Adipocyte (in vitro differentiated cells): ENCODE measurements at places on chromosomes 3 and 15.

DNA sequence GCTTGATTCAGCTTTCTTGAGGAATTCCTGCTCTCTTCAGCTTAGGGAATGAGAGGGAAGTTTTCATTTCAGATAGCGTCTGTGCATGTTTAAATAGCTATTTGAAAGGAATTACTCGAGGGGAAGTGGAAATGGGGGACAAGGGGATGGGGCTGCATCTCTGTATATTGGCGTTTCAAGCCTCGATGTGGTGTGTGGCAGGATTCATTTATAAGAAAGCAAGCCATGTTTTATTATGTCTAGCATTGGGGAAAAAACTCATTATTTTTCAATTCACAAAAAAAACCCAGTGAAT lies 1.0 kb downstream of the ATP2C1 start:
- DNase-seq: peak; percentile 58

- DNase-seq: no peak
Observed at GRCh38 chr3:183439515-183439914, 11.1 kb upstream of the MCF2L2 start.

GRCh38 chr15:59260090-59260489 lies 53.4 kb downstream of the LDHAL6B start:
- no peak for DNase-seq

GRCh38 chr15:55846116-55846707 lies 103.3 kb upstream of the PRTG start:
- peak; percentile 92 for DNase-seq

GRCh38 chr3:133828576-133829309 lies 23.1 kb downstream of the SRPRB start:
- DNase-seq: no peak

DNA sequence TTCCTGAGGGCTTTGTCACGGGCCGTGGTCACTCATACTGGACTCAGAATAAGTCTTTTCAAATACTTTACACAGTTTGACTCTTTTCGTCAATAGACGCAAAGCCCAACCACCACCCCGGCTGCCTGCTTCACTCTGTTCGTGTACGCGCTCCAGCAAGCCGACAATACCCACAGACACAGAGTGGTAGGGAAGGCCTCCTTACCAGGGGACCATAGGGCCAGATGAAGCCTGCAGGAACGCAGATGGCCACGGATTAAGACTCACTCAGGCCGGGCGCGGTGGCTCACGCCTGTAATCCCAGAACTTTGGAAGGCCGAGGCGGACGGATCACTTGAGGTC lies 29.7 kb downstream of the EFCAB12 start:
- peak; percentile 65 for DNase-seq

DNA sequence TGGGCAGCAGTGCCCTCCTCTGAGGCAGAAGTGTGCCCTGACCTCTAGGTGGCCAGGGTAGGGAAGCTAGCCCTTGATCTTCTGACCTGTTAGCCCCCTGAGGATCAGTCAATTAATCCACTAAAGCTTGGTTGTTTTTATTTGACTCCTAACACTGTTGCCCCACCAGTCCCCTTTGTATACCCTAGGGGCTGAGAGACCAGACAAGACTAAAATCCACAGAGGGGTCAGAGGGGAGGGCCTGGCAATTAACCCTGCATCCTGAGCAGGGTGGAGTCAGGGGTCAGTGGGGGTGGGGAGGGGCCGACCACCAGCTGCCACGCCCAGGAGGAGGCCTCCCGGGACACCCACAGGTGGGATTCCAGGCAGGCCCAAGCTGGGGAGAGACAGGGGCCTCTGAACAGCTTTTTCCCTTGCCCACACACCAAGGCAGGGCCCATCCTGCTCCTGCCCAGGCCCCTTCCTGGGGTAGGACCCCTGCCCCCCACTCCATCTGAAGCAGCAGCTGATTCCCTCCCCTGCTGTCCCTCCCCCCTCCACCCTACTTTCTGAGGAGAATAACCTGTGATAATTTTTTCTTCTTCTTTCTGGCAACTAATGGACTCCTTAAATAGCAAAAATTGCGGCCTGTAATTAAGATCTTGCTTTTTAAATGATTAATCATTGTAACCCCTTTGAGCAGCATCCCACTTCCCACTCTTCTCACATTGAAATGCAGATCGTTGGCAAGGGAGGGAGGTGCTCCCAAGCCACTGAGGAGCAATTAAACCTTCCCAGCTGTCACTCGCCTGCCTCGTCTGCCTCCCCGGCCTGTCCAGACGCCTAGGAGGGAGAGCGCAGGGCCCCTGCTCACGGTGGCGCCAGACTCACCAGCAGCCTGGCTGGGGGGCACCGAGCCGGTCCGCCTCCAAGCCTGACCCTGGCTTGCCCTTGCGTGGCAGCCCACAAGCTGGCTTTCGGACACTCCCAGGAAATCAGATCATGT lies 51.9 kb downstream of the RHCG start:
- DNase-seq: no peak

GRCh38 chr3:50620420-50620819 lies 3.5 kb downstream of the MAPKAPK3 start:
- DNase-seq: no peak

GRCh38 chr3:143668385-143668784 lies 179.9 kb downstream of the SLC9A9 start:
- DNase-seq: no peak
